ENCODE measurements at places on chromosomes 3 and 15. TPM values are rescaled to one million over a fixed set of nuclear protein-coding genes. Genes with fewer than 3 reads are reported as not detected.

GRCh38 chr3:44208086-44208485 is 33.6 kb upstream of the TOPAZ1 start:
- ATAC-seq = no peak

- no peak for ATAC-seq
Measured at GRCh38 chr15:93361703-93362102, 272.7 kb upstream of the RGMA start.

DNA sequence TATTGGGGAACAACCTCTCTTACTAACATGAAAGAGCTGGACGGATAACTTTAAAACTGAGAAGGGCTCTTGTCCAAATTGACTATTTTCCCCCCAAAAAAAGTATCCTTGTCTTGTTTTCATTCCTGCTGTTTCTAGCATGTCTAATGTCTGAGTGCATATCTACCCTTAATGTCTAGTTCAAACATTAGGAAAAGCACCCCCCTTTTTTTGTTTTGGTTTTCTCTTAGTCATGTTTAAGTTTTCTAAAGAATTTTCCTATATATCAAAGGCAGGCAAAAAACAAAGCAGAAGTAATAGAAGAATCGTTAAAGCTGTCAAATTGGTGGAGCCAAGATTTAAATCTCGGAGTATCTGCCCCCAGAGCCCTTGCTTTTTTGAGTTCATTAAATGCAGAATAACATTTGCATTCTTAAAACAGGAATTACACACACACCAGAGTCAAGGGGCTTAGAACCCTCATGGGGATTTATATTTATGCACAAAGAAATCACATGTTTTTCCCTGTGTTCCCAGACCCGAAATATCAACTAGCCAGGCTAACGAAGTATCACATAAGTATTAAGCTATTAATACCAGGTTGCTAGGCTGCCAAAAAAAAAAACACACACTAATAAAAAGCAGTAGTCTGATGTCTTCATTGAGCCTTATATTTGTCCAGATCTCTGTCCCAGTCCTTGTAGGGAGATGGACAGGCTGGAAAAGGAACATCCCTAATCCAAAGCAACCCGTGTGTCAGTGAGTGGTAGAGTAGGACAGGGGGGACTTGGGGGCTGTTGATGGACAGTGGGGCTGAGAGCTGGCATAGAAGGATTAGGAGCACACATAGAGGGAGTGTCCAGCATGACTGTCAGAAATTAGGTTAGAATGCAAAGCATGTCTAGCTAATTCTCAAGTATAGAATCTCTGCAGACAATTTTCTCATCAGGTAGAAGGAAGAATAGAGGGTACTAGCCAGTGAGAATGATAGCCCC is 103.6 kb upstream of the BFSP2 start:
- no peak for ATAC-seq

GRCh38 chr15:92650256-92650655 is 5.3 kb downstream of the FAM174B start:
- ATAC-seq = no peak

Gene TAGLN3
- total RNA-seq = 0.56 TPM

DNA sequence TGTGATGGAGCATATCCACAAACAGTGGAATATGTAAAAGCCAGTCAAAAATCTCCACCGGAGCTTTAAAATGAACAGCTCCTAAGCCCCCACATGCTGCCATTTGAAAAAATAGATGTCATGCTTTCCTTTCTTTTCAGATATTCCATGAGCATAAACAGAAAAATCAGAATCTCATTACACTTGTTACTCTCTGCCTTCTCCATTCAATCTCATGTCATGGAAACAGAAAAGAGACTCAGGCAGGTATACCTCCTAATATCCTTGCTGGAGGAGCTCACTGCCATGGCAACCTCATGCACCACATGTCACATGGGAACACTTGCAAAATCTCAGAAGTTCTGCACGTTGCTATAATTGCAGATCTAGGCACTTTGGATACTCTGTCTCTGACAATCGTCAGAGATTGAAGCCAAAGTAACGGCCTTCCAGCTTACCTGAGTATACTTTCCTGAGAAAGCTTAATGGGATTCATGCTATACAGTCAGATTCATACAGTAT is 317.0 kb upstream of the ADAMTS9 start:
- ATAC-seq = no peak

- no peak for ATAC-seq
Measured at GRCh38 chr3:150519026-150519425, 27.3 kb downstream of the SERP1 start.

Gene AGBL1
- total RNA-seq = not detected

DNA sequence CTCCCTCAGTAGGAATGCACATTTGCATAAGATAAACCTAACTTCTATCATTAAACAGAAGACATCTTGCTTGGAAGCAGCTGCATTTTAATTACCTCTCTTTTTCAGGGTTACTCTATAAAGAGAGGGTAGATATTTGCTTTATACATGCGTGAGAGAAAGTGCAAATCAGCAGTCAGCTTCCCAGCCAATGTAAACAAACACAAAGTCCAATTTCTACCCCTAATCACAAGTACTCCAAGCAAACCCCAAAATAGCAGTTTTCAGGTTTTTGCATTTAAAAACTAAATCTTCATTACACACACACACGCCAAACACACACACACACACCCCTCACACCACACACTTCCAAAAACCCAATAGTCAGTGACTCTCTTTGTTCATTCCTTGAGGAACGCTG is 303.9 kb upstream of the ALCAM start:
- no peak for ATAC-seq

DNA sequence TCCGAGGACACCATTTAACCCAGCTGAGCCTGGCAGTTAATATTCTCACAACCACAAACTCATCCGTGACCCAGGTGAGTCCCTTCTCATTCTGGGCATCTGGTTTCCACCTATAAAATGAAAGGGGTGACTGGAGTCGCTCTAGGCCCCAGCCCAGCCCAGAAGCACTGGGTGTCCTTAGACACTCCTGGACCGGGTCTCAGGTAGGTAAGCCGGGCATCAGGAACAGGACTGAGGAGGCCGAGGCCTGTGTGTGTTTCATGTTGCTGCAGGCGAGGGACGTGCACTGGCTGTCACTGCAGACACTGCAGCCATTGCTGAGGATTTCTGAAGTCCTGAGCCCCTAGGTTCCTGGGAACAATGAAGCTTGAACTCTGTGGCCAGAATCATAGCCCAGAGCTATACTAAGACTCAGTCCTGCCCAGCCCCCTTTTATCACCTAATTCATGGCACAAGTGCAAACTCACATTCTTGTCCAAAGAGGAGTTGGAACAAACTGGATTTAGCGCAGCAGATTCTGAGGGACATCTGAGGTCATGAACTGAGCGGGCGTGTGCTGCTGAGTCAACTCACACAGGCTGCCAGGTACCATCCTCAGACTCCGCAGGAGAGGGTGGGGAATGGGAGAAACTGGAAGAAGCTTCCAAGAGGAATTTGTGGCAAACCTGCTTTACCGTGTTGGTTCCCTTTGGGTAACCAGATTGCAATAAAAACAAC is 184.9 kb downstream of the FAM43A start:
- ATAC-seq = no peak

Gene VIPR1
- 12.1 TPM for total RNA-seq

Gene TRIM42
- not detected for total RNA-seq

Gene GOLGA8G
- total RNA-seq = not detected

- no peak for ATAC-seq
Measured at GRCh38 chr3:23931597-23931996, 13.5 kb upstream of the NR1D2 start.

- no peak for ATAC-seq
Measured at GRCh38 chr3:138916824-138917223, 30.1 kb downstream of the FOXL2 start.

Gene SNTN
- not detected for total RNA-seq

Gene SOX14
- total RNA-seq = not detected

- no peak for ATAC-seq
Measured at GRCh38 chr3:99013077-99013476, 111.6 kb upstream of the DCBLD2 start.

GRCh38 chr3:181274025-181274424 is 284.5 kb upstream of the DNAJC19 start:
- ATAC-seq = no peak

GRCh38 chr3:134796281-134797056 is 1.4 kb downstream of the EPHB1 start:
- ATAC-seq = no peak

Gene ADAMTS17
- total RNA-seq = 1.1 TPM

- ATAC-seq = peak; percentile 98
Measured at GRCh38 chr3:24004171-24004938, 59.3 kb downstream of the NR1D2 start.

- no peak for ATAC-seq
Measured at GRCh38 chr3:116238846-116239565, 206.3 kb downstream of the LSAMP start.

DNA sequence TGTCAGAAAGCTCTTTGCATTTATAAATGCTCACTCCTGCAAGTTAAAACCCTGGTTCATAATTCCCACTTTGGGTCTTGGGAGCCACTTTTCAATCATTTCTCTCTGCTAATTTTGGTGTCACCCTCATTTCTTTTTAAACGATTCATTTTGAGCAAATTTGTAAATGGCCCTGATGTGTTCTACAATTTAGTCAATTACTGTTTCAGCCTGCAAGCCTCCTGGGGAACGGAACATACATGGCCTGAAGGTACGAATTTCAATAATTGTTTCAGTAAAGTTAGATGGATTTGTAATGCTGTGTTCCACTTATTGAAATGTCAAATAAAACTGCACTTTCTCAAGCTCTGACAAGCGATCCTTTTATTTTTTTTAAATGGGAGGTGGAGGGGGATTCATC is 43.2 kb downstream of the MAP2K5 start:
- no peak for ATAC-seq

Gene NPTN
- total RNA-seq = 66.1 TPM

DNA sequence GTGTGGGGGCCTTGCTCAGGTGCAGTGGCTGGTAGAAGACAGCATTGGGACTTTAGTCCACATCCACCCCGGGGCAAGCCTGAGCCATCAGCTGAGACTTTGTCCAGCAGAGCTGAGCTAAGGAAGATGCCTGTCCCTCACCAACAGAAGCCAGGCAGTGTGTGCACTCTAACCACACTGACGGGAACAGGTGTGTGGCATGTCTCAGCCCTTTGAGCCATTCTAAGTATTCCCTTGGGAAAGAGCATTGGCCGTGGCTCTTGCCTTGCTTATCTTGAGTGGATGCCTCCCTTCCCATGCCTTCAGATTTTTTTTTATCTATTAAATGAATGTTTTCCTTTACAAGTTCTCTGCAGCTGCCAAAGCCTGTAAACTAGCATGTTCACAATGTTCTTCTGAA is 3.5 kb downstream of the GABRA5 start:
- no peak for ATAC-seq

DNA sequence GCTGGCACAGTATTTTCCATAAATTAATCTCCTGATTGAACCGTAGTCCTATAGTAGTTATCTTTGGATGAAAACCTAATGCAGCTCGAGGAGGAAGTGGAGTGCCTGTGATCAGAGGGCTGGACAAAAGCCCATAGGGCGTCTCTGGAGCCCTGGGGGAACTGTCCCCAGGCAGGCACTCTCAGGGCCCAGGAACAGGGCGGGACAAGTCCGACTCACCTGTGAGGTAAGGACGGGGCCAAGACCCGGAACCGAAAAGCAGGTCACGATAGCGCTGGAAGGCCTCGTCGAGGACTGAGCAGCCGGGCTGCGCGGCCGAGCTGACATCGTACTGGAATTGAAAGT is 341 bp downstream of the HEXA start:
- ATAC-seq = peak; percentile 66

Gene ETV5
- total RNA-seq = 0.99 TPM

DNA sequence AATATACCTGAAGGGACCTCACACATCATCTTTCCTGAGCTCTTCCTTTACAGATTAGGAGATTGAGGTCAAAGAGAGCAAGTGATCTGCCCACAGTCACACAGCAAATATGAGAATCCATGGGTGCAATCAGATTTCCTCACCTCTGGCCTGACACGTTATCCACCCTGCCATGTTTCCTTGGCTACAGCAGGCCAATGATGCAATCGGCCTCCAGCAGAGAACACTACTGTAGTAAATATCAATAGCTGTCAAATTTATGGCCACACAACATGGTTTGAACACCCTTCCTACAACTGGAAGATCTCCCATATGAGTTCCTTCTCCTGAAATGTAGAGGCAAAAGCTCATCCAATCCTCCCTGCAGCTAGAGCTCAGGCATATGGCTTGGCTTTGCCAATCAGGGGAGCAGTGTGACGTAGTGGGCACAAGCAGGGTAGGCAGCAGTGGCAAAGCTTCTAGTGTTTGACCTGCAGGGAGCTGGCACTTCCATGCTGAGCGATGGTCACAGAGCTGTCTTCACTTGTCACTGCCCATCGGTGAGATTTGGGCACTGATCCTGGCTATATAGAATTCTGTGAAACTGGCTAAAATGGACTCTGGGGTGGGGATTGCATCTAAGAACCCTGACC is 271.3 kb downstream of the TJP1 start:
- no peak for ATAC-seq

DNA sequence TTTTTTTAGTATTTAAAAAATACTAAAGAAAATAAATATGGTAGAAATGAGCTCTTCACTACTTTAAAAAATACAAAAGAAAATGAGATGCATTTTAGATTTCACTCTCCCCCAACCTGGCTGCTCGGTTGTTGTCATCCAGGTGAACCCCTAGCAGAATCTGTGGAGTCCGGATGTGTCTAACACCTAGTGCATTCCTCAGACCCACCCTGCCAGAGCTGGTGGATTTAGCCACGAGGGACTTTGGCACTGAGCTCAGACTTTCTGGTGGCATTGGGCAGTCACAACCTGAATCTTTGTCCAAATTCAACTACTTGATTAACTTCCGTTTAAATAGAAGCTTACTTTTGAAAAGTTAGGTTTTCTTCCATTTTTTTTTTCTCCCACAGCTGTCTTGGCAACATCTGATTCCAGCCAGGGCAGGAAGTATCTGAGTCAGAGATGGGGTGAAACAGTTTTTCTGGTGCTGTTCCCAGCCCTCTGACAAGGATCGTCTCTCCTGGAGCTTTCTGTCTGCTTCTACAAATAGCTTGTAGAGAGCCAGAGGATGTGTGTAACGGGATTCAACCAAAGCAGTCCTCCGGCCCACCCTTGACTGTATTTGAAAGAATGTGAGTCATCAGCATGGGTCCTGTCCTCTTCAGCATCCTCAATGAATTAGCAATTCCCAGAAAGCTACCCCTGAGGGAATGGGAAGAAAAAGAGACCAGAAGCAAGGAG is 301.8 kb upstream of the MCTP2 start:
- no peak for ATAC-seq

Gene HTR3E
- not detected for total RNA-seq

DNA sequence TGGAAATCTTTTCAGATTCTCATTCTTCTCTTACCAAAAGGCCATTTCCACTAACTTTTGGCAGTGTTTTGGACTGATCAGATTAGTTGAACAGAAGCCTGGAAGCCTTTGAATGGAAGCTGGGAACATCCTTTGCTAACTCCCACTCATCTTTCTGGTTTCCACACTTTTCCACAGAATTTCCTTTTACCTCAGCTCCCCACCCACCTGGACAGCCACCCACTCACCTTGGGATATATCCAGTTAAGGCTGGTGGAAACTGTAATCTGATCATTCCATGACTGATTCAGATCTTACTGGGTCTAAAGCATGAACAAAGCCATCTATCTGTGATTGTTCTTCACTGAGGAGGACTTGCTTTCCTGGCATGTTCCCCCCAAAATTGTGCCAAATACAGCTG is 119.5 kb downstream of the CCNL1 start:
- no peak for ATAC-seq

Gene C3orf49
- not detected for total RNA-seq
